ENCODE measurements at places on chromosomes 5 and 9.

DNA sequence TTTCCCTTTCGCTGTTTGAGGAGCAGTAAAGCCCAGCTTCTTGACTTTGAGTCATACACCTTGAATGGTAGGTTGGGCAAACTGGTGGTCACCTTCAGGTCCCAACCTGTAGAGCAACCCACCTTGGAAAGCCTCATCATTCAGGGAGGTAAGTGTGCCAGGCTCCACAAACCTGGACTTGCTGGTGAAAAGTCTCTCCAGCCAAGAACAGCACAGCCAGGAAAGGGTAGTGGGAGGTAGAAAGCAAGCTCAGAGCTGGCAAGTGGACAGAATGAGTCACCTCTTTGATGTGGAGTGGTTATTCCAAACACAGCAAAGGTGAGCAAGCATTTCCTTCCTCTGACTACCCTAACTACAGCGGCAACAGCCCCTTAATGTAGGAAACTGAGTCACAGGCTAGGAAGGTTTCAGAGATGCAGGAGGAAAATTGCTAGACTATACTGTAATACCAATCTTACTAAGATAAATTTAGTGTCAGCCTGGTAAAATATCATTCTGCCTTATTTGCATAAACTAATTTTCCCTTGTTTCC is 117.5 kb upstream of the MTAP start:
- no peak for DNase-seq

- DNase-seq = no peak
These were observed 86.1 kb downstream of the DEPDC1B start for GRCh38 chr5:60613826-60614225.

DNA sequence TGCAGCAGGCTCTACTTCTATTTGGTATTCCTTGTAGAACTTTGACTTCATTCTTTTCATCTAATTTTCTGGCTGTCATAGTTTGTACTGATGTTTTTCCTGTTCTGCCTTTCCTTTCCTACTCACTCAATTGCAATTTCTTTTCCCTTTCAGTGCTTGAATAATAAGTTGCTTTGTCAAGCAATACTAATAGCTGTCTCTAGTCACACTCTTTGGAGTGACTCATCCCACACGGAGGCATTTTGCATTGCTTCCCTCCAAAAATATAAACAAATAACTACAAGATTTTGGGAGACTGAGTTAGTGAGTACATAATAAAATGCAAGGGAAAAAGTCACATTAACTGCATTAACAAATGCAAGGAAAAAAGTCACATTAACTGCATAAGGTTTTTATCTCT is 465.9 kb downstream of the CDH9 start:
- no peak for DNase-seq

DNA sequence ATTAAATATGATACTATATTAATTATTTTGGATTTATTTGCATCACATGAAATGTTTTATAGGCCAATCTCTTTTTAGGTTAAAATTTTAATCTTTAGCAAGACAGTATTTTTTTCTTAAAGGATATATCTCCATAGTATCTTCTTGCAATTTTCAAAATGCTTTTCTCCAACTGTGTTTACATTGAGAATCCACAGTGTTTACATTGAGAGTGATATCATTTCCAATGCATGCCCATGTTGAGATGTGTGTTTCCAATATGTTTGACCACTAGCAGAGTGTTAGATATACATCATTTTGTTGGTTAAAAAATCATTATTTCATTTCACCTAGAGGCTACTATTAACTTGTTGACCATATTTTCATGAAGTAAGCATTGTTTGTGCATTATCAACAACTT is 17.3 kb downstream of the VCAN start:
- no peak for DNase-seq

GRCh38 chr9:115524453-115525059 is 406.6 kb upstream of the TNC start:
- DNase-seq = no peak

DNA sequence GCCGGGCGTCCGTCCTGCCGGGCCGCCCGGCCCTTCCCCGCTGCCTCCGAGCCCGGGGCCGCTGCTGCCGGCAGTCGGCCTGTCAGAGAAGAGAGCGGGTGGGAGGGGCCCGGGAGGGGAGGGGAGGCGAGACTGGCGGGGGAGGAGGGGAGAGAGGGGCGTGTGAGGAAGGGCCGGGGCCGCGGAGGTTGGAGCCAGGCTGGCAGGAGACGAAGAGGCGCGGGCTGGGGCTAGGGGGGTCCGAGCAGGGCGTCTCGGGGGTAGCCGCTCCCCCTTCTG is 570 bp downstream of the CREBRF start:
- no peak for DNase-seq

GRCh38 chr5:153865016-153865415 is 173.7 kb downstream of the FAM114A2 start:
- DNase-seq = no peak

DNA sequence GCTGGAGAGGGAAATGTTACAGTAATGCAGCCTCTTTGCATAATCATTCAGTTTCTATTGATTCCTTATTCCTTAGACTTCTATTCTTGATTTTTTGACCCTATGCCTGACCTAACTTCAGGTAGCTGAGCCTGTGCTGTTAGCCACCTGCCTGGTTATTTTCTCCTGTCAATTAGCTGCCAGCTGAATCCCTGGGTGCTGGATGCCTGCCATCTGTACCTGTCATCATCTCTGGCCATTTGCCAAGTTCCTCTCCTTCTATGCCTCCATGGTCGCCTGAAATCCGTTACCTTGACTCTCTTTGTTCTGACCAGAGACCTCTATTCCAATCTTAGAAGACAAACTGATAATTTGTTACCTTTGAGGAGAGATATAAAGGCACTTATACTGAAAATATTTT is 178.3 kb downstream of the CAVIN4 start:
- DNase-seq = no peak

DNA sequence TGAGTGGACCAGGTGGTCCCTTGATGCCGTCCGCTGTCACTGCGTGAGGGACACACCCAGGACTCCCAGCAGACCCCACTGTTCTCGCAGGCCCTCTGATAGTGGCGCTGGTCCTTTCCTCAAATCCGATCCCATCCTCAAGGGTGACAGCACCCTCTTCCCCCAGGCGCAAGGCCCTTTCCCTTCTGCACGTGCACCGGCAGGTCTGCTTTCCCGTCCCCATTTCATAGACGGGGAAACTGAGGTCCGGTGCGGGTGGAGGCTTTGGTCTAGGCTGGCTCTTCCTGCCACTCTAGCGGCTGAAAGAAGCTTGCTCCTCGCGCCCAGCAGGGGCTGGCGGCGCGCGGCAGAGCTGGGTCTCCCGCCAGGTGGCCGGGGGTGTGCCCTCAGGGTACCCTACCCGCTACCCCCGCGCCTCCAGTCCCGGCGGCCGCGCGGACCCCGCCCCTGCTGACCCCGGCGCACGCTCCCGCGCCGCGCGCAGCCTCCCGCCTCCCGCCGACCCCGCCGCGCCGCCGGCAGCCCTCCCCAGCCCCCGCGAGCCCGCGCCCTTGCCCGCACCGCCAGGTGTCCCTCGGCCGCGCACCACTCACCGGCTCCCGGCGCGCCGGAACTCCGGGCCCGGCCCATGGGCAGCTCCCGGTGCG is 453 bp downstream of the RASGEF1C start:
- DNase-seq = no peak

GRCh38 chr5:157624144-157624543 is 28.1 kb downstream of the SOX30 start:
- no peak for DNase-seq

DNA sequence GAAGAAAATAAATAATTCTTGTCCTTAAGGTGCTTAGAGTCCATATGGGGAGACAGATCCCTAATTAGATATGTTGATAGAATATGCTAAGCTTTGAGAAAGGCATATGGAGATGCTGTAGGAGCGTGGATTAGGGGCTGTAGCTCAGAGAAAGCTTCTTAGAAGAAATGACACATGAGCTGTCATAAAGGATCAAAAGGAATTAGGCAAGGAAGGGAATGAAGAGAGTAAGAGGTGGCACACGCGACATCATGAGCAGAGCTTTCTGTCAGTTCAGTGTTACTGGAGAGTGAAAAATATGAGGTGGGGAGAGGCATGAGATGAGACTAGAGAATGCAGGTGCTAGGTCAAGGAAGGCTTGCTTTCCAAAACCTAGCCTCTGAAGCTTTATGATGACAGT is 118.6 kb downstream of the KIAA0825 start:
- no peak for DNase-seq

GRCh38 chr9:6307551-6308096 is 20.6 kb upstream of the TPD52L3 start:
- DNase-seq = no peak

GRCh38 chr9:123339666-123340510 is 16.1 kb upstream of the CRB2 start:
- no peak for DNase-seq

DNA sequence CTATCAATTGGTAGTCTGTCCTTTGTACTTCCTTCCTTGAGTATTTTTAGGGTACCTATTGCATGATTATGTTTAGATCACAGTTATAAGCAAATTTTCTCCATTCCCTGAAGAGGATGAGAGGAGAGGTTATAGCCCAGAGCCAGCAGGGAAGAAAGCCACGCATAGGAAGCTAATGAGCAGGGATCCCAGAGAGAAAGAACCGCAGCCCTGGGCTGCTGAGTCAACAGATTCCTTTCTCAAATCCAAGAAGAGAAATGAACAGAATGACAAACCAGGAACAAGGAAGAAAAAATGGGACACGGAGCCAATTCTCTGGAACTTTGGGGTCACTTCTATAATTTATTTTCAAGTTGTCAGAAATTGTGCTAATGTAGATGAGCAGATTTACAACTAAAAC is 284.5 kb downstream of the RFX3 start:
- no peak for DNase-seq

GRCh38 chr5:132427281-132428146 is 58.0 kb downstream of the SLC22A5 start:
- no peak for DNase-seq

DNA sequence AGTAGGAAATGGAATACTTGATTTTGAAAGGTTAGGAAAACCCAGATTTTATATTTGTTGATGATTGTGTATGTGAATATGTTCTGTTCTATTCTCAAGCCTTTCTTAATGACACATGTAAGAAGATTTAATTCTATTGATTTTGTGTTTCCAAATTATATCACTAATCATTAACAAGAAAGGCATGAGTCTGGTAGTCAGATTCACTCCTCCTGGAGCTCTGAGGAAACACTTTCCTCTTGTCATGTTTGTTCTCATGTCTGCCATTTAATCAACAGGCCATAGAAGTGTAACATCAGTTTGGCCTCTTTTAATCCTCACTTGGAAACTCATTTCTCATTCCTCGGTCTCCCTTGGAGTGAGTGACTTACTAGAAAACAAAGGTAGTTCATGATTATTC is 40.6 kb upstream of the F2R start:
- no peak for DNase-seq

DNA sequence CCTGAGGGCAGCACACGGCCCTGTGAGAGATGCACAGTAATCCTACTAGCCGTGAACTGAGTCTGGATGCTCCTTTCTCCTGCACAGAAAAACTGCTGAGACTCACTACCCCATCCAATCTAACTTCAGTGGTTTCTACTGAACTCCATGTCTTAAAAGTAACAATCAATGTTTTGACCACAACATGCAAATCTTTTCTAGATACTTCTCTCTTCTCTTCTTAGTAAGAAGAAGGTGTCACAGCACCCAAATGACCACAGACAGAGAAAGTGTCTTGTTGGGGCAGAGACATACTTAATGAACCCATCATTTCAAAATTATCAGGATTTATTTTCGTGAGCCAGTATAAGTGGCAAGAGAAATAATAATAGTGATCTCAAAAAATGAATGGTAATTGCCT is 285.8 kb upstream of the MEF2C start:
- DNase-seq = no peak

DNA sequence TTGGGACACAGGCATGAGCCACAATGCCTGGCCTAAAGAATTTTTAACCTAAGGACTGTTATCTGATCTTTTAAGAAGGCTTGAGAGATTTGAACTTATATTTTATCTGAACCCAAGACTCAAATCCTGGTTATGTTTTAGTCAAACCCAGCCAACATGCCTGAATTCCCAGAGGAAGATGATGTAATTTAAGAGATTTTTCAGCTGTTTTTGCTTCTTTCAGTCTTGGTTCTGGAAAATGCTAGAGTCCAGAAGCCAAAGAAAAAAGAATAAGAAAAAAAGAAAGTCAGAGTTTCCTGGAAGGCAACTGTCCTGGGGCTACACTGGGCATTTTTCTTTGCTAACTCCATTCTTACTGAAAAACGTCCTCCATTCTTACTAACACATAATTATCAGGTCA is 85.8 kb downstream of the SNX18 start:
- DNase-seq = no peak
